ENCODE measurements at places on chromosomes 4 and X.

- no peak for DNase-seq
Measured at GRCh38 chr4:113179091-113179490, 129.6 kb downstream of the ANK2 start.

DNA sequence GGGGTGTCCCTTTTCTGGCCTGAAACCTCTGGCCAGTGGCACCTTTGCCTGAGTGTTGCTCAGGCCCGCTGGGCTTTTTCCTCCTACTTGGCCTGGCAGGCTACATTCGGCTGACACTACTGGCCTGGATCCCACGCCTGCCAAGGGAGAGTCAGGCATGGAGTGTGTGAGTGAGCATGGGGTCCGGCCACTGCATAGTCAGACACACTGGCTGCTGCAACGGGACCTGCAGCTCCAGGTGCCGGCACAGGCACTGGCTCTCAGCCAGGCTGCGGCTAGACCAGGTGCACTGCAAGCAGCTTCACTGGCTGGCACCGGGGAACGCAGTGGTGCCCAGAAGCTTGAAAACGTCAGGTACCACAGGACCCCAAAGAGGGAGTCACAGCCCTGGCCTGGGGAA lies 434.9 kb downstream of the ARHGAP24 start:
- no peak for DNase-seq

- DNase-seq = no peak
Measured at GRCh38 chr4:160956875-160957274, 1206.9 kb downstream of the FSTL5 start.

DNA sequence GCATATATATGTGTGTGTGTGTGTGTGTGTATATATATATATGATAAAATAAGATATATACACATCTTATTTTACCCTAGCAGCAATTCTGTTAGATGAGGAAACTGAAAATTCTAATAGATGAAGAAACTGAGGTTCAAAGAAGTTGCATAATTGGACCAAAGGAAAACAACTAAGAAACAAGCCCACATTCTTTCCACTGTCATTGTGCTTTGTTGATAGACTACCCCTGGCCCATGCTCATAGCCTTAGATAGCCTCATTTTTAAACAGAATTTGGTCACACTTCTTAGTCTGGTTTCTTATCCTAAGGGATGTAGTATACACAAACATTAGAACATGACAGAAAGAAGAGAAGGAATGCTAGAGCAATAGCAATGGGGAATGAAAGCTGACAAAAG lies 138.8 kb downstream of the NDST3 start:
- no peak for DNase-seq

DNA sequence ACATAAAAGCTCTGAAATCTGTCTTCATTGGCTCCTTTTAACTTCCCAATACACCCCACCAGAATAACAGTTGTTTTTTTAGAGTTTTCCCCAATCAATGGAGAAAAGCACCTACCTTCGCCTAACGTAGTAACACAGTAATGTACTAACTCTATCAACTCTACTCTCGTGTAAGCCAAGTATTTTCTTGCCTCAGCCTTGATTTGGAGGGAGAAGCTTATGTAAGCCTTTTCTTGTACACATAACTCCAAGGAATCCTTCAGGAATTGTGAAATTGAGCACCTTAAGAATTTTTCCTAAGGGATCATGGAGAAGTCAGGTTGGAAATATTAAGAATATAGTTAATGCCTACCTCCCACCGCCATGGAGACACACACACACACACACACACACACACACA lies 181.2 kb downstream of the RAPGEF2 start:
- no peak for DNase-seq

GRCh38 chr4:46270986-46271596 lies 118.8 kb downstream of the GABRA2 start:
- no peak for DNase-seq

Measured in T-helper 9 cell (primary cell).